Choroid plexus epithelial cell (primary cell): ENCODE measurements at places on chromosomes 11 and 22.
A peak's percentile ranks its signal among the peaks of the same experiment; 100 is the strongest.

DNA sequence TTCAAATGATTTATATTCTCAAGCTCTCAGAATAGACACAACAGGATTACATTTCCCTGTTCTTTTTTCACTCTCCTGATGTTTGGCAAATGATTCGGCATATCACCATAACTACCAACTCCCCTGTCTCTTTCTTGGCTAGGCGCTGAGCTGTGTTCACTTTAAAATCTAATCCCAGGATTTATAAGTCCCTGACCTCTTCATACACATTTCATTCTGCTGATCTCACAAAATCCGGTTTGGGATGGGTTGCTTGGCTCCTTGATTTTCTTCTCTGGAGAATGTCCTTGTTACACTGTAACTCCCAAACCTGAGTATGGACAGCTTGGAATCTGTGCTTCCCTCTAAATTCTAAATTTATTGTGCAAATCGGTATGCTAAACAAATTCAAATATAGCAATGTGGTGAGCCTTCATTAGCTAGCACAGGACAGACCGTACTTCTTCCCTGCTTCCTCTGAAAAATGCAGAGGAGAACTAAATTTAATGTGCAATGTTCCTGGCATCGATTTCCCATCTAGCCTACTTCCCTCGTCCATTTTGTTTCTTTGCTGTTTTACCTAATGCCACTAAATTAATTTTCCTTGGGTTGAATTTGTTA is 858.5 kb upstream of the FAT3 start:
- DNase-seq: no peak

- peak; percentile 90 for DNase-seq
Observed at GRCh38 chr11:74449369-74449931, 17.9 kb downstream of the KCNE3 start.

GRCh38 chr11:86230921-86231434 is 13.6 kb upstream of the EED start:
- DNase-seq: no peak

- DNase-seq: peak; percentile 58
Observed at GRCh38 chr11:11841116-11841722, 553 bp upstream of the USP47 start.

DNA sequence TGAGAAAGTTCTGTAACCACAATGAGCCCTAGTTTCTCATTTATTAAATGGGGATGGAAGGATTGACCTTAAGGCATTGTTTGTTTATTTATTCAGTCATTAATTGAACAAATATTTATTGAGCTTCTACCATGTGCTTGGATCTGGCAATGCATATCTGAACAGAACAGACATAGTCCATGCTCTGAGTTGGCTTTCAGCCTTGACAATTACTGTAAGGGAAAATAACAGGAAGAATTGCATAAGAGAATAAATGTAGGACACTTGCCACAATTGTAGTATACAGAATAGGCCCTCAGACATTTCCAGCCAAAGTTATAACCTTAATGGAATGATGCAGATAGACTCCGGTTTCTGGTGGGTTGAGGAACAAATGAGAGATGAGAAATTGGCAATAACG is 160.5 kb upstream of the TTC12 start:
- DNase-seq: no peak

- DNase-seq: no peak
Observed at GRCh38 chr22:25453557-25453956, 110.9 kb upstream of the GRK3 start.

- DNase-seq: no peak
Observed at GRCh38 chr11:65790104-65790901, 3.4 kb downstream of the OVOL1 start.

- DNase-seq: no peak
Observed at GRCh38 chr11:5521540-5521939, 5.0 kb upstream of the UBQLNL start.

GRCh38 chr11:43810929-43811596 is 69.6 kb upstream of the ALKBH3 start:
- DNase-seq: peak; percentile 62

DNA sequence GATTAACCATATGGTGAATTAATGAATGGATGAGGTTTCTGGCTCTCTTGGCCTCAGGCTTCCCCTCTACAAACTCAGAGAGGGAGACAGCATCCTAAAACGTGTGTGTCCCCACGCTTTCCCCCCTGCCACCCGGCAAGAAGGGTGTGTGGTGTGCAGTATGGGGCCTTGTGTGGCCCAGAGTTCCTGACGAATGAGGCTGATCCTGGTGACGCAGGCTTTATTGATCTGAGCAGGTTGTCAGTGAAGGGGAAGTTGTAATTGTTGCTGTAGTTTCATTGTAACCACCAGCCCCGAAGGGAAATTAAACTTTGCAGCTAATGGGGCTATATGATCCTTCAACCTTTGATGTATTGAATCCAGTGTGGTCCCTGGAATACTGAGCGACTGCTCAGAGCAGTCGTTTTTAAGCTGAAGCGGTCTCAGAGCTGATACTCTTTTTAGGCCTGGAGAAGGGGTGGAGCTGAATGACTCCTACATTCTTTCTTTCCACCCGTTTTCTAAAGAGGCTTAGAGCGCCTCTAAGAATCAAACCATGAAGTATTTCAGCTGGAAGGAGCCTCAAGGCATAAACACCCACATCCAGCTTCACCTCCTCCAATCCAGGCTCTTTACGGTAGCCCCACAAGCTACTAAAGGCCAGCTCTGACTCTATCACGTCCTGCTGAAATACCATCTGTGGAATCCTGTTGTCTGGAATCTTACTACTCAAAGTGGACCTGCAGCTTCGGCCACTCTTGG is 284.7 kb downstream of the MIAT start:
- no peak for DNase-seq

- DNase-seq: no peak
Observed at GRCh38 chr22:43532301-43533155, 120.7 kb downstream of the MPPED1 start.

GRCh38 chr22:19478045-19478900 is 720 bp downstream of the UFD1 start:
- DNase-seq: no peak

GRCh38 chr11:69642549-69642912 is 1.6 kb downstream of the CCND1 start:
- DNase-seq: no peak

DNA sequence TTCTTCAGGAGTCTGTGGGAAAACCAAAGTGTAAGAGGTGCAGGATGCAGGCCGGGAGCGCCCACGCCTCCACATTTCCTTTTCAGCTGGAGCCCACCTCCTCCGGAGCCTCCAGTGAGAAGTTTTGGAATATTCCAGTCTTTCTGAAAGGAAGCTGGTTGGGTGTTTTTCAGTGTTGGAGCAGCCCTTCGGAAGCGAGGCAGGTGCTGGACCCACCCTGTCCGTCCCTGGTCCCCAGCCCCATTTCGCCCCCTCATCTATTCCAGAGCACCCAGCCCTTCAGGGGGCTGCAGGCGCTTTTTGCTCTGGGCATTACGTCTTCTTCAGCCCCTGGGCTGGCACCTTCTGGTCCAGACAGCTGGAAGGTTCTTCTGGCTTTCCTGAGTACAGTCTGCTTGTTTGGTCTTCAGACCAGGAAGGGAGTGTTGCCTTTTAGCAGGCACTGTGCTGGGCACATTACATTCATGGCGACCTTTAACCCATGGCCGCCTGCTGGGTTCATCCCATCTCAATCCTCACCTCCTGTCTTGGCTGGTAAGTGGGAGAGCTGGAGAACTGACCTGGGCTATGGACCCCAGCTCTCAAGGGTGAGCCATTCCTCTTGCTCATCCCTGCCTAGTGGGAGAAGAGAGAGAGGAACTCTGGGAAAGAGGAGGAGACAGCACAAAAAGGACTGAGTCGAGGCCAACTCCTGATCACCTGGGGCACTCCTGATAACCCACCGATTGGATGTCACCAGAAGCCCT is 710 bp upstream of the THY1 start:
- no peak for DNase-seq

GRCh38 chr11:92709329-92709728 is 260.1 kb upstream of the MTNR1B start:
- no peak for DNase-seq

GRCh38 chr22:24730864-24731263 is 43.7 kb downstream of the PIWIL3 start:
- no peak for DNase-seq

- DNase-seq: no peak
Observed at GRCh38 chr11:6489306-6489705, 7.8 kb upstream of the DNHD1 start.

DNA sequence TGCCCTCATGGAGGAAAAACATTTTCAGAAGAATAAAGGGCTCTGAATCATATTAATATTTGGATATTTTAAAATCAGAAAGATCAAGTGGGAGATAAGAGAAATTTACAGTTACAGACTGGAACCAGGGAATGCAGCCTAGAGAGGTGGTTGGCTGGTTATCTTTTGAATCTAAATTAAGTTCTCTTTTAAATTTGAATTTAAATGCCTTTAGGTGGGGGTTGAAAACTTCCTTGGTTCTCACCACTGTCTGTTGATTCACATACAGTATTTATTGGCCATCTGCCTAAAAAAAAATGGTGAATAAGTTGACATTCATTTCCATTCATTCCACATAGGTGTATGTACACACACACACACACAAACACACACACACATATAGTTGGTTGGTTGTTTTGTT is 35.7 kb upstream of the PTPRJ start:
- no peak for DNase-seq

DNA sequence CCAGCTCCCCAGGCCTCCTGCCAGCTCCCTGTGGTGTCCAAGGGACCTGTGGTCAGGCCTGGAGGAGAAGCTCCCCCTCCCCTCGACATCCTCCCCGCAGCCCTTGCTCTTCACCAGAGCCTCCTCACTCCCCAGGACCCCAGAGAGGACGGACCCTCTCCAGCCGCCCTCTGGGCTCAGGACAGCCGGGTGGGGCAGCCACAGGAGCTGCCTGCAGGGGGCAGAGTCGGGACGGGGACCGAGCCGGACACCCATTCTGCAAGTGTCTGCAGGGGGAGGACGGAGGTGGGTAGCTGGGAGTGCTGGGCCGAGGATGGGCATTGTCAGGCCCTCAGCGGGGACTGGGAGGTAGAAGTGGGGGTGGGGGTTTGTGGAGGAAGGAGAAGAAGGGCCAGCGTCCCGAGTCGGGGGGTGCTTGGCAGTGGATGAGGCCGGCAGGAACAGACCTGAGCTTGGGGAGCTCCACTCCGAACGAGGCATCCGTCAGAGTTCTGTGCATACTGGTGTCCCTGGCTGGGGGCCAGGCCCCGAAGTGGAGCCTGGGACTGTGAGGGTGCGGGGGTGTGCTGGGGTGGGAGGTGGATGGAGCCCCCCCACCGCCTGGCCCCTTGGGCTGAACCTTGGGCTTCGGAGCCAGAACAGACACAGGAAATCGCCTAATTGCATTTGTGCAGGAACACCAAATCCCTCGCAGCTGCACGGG is 15.2 kb downstream of the PRR33 start:
- peak; percentile 57 for DNase-seq

DNA sequence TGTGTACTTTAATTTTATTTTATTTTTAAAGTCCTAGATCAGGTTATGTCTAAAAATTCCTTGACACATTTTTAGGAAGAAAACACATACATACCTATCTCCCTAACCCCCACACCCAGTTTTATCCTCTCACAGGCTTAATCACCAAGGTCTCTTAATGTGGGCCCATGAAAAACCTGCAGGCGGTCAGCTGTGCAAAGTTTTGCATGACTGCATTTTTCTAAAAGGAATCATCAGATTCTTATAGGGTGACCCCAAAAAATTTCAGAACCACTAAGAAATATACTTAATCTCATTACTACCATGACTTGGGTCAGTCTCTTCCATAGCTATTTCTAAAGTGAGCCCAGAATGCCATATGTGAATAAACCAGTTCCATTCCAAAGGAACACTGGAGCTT is 19.8 kb downstream of the SAA1 start:
- DNase-seq: no peak

DNA sequence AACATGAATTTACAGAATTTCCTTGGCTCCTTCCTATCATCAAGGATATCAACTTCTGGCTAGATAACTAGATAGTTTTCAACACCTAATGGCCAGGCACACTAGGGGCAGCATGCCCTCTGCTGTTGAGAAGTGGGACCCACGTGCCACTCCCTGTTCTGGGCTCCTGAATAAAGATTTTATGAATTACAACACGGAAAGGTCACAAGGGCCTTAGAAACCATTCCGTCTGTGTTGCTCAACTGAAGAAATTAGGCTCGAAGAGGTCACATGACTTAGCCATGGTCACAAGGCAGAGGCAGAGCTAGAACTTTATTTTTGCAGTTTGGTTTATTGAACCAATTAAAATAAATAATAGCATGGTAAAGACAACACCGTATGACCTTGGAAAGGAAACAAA is 36.0 kb downstream of the PRCP start:
- peak; percentile 92 for DNase-seq

DNA sequence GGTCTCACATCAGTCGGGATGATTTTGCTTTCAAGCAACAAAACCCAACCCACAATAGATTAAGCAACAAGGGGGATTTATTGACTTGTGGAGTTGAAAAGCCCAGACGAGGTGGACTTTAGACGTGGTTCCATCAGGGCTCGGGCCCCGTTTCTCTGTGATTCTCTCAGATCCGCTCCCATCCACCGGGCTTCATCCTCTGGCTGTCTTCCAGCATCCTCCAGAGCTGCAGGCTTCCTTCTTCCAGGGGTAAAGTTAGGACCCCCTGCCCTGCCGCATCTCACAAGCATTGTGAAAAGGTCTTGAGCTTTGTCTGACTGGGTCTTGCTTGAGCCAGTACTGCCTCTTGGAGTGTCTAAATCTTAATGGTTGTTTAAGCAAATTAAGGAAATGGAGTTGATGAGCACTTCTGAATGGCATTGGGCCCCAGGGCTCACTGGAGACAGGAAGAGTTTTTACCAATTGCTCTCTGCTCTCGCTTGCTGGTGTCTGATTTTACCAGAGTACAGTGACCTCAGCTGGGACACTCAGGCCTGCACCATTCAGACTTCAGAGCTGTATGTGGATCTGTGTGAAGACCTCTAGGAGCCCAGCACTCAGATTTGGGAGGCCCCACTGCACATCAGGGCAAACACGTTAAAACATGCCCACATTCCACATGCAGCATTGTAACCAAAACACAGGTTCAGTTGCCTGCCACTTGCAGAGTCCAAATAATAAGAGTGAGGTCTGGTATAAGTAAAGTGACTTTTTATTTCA is 13.5 kb upstream of the FTH1 start:
- no peak for DNase-seq

- no peak for DNase-seq
Observed at GRCh38 chr22:32307617-32308016, 50.0 kb upstream of the RFPL3 start.

- DNase-seq: peak; percentile 56
Observed at GRCh38 chr11:111283945-111284481, 14.3 kb upstream of the POU2AF3 start.

GRCh38 chr11:61793829-61794204 is 1.1 kb downstream of the FEN1 start:
- DNase-seq: no peak

GRCh38 chr11:7793233-7793632 is 3.5 kb downstream of the OR5P2 start:
- no peak for DNase-seq

DNA sequence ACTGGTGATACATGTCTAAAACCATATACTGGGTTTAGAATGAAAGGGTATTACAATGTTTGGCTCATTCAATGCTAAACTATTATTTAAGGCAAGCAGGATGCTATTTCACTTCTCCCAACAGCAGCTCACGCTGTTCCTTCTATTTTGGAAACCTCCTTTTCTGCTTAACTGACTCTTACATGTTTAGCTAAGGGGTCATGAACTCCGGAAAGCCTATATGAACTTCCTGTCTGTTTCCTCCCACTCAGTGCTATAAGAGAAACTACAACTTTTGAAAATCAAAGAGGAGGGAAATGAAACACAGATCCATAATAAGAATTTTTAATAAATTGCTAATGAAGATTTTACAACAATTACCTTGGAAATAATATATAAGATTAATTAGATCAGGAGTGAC is 30.9 kb downstream of the SLC36A4 start:
- peak; percentile 23 for DNase-seq
